EL (cell line): ENCODE measurements at places on chromosomes 6 and 20.

GRCh38 chr6:106512048-106512967 is 117.0 kb downstream of the RTN4IP1 start:
- peak; percentile 73 for DNase-seq

DNA sequence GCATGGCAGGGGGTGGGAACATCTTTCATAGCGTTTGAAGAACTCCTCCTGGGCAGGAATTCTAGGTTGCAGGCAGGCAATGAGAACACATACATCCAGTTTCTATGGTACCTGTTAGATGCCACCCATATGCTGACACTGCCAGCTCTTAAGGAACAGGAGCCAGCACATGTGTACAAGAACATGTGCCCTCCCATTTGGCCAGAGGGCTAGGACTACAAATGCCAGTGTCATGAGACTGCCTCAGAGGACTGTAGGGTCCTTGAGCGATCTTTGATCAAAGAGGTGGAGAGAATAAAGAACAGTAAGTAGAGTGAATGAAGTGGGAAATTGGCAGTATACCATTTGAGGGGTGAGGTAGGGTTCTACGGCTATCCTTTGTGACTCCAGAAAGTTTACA is 45.8 kb downstream of the GCLC start:
- no peak for DNase-seq

GRCh38 chr20:49644980-49645565 is 68.6 kb downstream of the B4GALT5 start:
- DNase-seq, result no peak

DNA sequence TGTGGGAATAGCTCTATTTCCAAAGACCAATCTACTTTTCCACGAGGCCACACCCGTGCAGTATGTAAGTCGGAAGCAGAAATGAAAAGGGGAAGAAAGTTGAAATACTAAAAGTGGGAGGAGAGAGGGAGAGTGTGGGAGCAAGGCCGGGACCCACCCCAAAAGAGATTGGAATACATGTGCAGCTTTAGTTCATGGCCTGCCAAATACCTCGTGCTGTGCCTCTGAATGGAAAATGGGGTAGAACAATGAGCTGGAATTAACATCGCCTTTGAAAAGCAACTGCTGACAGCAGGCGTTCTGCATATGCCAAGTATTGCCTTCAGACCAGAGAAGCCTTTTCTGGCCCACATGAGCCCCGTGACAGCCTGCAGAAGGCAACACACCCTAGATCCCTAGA is 155.6 kb downstream of the CD83 start:
- no peak for DNase-seq

DNA sequence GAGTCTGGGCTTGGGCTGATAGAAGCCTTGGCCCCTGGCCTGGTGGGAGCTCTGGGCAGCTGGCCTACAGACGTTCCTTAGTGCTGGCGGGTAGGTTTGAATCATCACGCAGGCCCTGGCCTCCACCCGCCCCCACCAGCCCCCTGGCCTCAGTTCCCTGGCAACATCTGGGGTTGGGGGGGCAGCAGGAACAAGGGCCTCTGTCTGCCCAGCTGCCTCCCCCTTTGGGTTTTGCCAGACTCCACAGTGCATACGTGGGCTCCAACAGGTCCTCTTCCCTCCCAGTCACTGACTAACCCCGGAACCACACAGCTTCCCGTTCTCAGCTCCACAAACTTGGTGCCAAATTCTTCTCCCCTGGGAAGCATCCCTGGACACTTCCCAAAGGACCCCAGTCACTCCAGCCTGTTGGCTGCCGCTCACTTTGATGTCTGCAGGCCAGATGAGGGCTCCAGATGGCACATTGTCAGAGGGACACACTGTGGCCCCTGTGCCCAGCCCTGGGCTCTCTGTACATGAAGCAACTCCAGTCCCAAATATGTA is 957 bp upstream of the VEGFA start:
- peak; percentile 95 for DNase-seq

DNA sequence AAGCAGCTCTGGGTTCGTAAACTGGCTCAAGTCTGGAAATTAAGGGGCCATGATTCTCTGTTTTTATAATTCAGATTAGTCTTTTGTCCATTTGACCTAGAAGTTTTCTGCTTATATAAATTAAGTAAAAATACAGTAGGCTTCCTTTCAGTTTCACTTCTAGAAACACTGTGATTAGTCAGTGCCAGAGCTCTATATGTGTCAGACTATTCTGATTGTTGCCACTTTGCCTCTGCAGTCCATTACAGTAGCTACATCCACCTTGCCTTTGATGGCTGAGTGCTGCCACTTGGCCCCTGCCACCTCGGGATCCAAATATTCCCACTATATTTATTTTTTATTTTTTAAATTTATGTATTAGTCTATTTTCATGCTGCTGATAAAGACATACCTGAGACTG is 7.9 kb downstream of the ZC2HC1B start:
- DNase-seq, result peak; percentile 6

GRCh38 chr6:159807150-159807858 is 7.2 kb downstream of the PNLDC1 start:
- no peak for DNase-seq

DNA sequence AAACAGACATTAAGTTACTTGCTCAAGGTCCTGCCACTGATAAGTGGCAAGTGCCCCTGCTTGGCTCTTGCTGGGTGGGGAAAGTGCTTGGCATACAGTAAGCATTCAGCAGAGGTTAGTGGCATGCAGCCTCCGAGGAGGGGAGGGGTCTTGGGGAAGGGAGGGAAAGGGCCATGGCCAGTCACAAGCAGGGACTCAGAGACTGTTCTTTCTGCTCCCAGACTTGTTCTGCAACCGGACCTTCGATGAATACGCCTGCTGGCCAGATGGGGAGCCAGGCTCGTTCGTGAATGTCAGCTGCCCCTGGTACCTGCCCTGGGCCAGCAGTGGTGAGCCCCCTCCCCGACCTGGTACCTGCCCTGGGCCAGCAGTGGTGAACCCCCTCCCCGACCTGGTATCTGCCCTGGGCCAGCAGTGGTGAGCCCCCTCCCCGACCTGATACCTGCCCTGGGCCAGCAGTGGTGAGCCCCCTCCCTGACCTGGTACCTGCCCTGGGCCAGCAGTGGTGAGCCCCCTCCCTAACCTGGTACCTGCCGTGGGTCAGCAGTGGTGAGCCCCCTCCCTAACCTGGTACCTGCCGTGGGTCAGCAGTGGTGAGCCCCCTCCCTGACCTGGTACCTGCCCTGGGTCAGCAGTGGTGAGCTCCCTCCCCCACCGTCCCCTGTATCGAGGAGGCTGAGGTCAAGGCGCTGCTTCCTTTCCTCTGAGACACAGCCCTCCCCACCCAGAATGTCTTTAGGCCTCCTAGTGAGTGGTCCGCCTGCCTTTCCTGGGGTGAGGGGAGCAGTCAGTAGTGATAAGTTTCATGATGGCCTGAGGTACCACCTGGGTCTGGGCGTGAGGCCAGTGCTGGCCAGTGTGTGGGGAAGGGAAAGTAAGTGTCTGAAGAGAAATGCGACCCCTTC is 8.9 kb downstream of the GLP1R start:
- no peak for DNase-seq

DNA sequence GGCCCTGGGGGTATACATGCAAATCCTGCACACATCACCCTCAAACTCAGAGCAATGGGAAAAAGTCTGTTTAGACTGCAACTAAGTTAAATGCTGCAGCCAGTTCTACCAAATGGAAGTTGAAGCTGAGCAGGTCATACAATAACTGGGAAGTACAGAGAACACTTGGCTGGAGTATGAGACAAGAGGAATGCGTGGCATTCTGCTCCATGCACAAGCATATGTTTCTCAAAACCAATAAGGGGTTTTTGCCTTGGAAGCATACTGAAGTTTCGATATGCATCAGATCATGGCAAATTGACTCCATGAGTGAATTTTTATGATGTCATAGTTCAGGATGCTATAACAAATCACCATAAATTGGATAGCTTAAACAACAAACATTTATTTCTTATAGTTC is 193.8 kb downstream of the COL12A1 start:
- DNase-seq, result no peak

DNA sequence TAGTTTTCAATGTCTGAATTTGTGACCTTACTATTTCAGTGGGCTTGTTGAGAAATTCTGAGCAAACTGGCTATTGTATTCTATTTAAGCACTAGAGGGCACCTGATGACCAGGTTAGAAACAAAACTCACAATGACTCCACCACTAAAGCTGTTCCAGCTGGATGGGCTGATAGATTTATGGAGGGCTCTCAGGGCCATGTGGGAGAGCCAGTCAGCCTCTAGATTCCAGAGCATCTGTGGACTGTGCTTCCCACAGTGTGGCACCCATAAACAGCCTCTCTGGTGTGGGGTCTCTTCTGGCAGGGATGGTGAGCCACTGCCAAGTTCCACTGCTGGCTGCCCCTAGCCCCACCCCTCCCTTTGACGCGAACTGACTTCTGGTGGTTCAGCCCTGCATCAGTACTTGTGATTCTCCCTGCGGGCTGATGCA is 29.2 kb downstream of the C6orf58 start:
- peak; percentile 55 for DNase-seq

GRCh38 chr20:51001430-51002265 is 21.3 kb downstream of the KCNG1 start:
- no peak for DNase-seq

DNA sequence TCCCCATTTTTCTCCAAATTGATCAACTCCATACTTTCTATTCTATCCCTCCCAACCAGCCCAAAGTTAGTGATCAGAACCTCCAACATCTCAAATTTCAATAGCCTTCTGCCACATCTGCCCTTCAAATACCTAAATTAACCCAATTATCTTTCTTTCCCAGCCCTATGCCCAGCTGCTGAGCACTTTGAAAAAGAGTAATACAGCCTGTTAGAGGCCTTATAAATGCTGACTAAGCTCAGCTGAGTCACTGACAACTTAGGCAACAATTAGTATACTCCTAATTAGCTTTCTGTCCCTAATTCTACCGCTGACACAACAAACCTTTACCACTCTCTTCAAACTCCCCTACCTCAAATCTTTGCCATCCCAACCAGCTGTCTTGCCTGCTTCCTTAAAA is 23.5 kb downstream of the RUNX2 start:
- no peak for DNase-seq

DNA sequence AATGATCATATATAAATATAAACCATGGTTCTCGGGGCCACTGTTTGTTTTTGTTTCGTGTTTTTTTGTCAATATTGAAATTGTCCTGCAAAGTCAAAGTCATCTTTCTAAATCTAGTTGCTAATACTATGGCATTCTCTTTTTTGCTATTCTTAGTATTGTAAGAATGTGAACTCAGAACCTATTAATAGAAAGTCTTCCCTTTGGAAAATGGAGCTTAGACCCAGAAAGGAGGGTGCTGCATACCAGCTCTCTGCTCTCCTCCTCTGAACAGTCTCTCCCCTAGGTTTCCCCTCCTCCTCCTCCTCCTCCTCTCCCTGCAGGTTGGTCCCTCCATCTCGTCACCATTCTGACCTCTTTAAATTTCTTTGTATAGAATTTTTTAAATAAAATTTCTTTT is 150.4 kb upstream of the CCN2 start:
- no peak for DNase-seq
